ENCODE measurements at places on chromosomes 7 and 10.

DNA sequence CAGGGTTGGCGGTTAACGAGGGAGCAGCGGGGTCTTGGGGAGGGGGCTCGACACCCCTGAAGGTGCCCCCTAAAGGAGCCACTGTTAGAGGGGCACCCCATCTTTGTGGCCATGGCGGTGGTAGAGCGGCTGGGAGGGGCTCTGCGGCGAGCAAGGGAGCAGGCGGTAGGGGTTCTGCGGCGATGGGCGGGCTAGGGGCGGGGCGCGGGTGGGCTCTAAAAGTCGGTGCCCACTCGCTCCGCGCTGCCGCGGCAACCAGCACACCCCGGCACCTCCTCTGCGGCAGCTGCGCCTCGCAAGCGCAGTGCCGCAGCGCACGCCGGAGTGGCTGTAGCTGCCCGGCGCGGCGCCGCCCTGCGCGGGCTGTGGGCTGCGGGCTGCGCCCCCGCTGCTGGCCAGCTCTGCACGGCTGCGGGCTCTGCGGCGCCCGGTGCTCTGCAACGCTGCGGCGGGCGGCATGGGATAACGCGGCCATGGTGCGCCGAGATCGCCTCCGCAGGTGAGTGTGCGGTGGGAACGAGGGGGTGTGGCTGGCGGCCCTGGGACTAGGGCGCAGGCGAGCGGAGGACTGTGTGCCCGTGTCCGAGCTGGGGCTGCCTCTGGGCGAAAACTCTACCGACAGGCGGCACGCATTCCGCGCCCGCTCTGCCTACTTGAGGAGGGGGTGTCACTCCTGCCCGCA lies at the start of gene MEST:
Gene MEST, plus strand, starts transcription at position 245 of the 682 bp plus-strand sequence. Its CDS starts 229 bp downstream, at position 474.
- DNase-seq: no peak

- no peak for DNase-seq
Measured at GRCh38 chr10:20288060-20288459, 471.8 kb downstream of the PLXDC2 start.

DNA sequence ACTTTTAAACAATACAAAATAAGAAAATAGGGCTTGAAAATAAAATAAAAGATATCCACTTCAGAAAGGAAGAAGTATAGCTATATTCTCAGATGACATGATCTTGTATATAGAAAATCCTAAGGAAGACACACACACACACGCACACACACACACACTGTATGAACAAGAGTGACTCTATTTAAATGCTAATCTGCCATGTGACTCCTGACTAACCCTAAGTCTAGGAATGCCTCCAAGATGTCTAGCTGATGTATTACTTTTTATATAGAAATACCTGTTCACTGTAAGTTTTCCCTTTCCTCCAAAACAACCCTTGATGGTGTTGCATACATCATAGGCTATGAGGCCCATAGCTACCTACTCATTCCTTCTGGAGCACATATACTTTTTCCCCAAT lies 173.1 kb upstream of the LRRTM3 start:
- no peak for DNase-seq

- peak; percentile 45 for DNase-seq
Measured at GRCh38 chr10:6300106-6300783, 97.5 kb downstream of the PFKFB3 start.

- DNase-seq: no peak
Measured at GRCh38 chr10:110813743-110814472, 57.8 kb upstream of the PDCD4 start.

- DNase-seq: no peak
Measured at GRCh38 chr7:477626-478220, 41.9 kb downstream of the PDGFA start.

GRCh38 chr7:94426980-94427875 lies 32.5 kb downstream of the COL1A2 start:
- no peak for DNase-seq

GRCh38 chr7:19051767-19052375 lies 65.6 kb downstream of the TWIST1 start:
- DNase-seq: peak; percentile 24

GRCh38 chr7:41007351-41007751 lies 695.5 kb downstream of the INHBA start:
- DNase-seq: no peak

- no peak for DNase-seq
Measured at GRCh38 chr7:74489997-74490945, 36.6 kb downstream of the GTF2IRD1 start.

GRCh38 chr7:105277341-105277740 lies 111.4 kb downstream of the SRPK2 start:
- no peak for DNase-seq

- no peak for DNase-seq
Measured at GRCh38 chr10:29249018-29249417, 39.9 kb upstream of the LYZL1 start.

GRCh38 chr10:97823734-97824133 lies 25.9 kb upstream of the GOLGA7B start:
- DNase-seq: no peak

DNA sequence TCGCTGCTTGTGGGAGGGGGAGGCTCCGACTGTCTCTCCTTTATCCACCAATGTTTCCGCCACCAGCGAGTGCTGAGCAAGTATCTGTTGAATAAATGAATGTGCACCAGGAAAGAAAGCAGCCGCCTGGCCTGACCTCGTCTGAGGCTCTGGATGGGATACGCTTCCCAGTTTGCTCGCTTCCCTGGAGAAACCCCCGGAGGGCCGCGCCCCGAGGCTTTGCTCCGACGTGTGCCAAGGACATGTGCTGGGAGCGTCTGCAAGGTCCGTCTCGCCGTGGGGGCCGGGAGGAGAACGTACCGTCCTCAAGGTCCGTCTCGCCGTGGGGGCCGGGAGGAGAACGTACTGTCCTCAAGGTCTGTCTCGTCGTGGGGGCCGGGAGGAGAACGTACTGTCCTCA lies 536.4 kb downstream of the DNAJB6 start:
- DNase-seq: no peak

DNA sequence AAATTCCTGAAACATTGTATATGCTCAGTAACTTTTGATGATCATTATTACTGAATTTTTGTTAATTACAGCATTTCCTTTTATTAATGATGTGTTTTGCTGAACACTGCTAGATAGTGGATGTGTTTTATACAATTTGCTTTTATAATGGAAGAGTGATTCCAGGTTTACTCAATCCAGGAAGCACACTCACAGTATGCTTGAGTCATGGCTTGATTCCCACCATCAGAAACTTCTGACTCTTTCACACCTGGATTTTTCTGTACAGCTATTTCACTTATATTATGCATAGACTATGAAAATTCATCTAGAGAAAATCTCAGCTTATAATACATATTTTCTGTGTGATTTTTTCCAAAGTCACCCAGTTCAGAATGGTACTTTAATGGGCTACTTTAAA lies 1040.9 kb downstream of the GRM8 start:
- no peak for DNase-seq

DNA sequence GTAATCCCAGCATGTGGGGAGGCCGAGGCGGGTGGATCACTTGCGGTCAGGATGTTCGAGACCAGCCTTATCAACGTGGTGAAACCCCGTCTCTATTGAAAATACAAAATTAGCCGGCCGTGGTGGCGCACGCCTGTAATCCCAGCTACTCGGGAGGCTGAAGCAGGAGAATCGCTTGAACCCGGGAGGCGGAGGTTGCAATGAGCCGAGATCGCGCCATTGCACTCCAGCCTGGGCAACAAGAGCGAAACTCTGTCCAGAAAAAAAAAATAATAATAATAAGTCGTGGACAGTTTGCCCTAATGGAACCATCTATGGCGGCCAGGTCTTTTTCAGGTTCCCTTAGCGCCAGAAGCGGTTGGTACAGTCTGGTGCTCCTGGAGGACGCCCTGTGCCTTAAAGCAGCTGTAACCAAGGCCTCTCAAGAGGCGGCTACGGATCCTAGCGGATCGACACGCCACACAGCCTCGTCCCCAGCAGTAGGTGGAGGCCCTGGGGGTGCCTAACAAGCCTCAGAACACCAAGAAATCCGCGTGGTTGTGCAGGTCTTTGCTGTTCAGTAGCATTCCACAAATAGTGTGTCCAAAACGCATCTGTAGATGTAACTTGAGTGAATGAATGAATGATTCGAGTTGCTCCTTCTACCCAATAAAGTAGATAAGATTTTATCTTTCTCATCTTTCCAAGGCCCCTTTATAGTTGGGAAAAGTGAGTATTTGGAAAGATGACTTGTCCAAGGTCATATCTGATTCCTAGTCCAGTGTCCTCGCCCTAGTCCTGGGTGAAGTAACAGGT lies 982 bp downstream of the PGAM1 start:
- no peak for DNase-seq

DNA sequence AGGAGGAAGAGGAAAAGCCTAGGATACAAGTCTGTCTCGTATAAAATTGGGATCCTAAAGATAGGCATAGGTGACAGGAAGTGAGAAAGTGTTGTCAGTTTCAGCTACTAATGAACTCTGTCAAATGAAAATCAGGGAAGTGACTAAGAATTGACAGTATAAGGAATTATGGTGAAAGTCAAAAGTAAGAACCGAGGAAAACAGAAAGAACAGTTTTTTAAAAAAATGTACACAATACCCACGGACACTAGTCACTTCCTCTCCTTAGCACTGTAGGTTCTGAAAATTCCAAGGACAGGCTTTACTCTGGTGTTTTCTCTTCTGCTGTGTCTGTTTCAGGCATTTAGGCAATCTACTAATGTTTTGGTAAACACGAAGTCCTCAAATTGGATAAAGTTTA lies 42.3 kb downstream of the ATAD1 start:
- DNase-seq: no peak

DNA sequence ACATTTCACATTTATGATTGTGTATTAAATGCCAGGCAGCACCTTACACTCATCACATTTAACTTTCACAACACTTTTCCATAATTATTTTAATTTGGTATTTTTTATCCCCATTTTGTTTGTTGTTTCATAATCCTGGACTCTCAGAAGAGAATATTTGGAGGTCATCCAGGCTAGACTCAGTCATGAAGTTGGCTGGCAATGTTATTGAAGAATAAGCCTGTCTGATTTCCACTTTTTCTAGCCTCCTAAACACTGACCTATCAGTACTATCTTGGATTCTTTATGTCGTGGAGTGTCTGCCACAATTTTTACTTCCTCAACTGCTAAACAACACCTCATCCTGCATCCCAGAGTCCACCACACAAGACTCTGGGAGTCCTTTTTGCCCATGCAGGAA lies 372.3 kb upstream of the NRP1 start:
- no peak for DNase-seq

GRCh38 chr7:108012499-108013430 lies 9.8 kb upstream of the LAMB1 start:
- DNase-seq: no peak

- no peak for DNase-seq
Measured at GRCh38 chr10:30894221-30894620, 137.4 kb downstream of the ZNF438 start.

DNA sequence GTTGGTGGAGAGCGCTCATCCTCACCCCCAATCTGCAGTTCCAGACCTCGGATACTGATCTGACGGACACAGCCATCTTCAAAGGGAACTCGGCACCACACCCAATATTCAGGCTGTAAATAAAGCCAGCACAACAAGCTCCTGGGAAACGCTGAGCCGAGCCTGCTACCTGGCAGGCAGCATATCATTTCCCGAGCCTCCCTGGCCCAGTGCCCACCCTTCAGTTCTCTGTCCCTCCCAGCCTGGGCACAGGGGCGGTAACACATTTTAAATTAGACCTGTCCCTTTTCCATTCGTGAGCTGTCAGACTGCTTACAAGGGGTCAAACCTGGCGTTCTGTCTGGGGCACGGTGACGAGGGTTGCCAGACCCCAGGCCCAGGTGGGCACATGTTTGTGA lies 250.5 kb downstream of the ARHGAP12 start:
- no peak for DNase-seq

DNA sequence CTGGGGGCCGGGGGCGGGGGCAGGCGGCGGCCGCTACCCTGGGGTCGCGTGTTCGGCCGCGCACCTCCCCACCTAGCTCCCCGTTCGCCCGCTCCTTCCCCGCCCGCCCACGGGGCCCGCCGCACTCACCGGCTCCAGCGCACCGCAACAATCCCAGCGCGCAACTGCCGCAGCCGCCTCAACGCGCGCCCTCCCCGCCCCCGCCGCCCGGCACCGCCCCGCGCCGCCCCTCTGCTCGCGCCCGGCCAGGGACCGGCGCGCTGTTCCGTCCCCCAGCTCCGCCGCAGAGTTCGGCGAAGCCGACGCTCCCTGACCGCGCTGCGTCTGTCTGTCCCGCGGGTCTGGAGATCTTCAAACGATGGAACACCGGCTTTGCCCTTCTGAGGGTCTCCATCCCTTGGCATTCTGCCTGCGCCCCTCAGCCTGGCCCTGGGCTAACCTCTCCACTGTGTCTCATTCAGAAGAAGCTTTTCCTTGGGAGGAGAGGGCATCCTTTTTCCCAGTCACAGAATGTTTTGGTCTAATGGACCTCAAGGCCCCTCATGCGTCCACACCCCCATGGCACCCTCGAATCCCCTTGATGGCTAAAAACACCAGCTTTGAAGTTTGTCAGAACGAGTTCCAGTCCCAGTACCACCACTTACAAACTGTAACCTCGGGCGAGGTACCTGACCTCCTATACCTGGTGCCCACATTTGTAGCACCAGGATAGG lies at the start of gene NT5C2:
Gene NT5C2, minus strand, starts transcription at position 166 of the 713 bp plus-strand sequence. CDS start 18,314 bp downstream, outside the sequence.
- peak; percentile 82 for DNase-seq

GRCh38 chr7:137882806-137883205 lies 36.0 kb upstream of the DGKI start:
- DNase-seq: no peak

DNA sequence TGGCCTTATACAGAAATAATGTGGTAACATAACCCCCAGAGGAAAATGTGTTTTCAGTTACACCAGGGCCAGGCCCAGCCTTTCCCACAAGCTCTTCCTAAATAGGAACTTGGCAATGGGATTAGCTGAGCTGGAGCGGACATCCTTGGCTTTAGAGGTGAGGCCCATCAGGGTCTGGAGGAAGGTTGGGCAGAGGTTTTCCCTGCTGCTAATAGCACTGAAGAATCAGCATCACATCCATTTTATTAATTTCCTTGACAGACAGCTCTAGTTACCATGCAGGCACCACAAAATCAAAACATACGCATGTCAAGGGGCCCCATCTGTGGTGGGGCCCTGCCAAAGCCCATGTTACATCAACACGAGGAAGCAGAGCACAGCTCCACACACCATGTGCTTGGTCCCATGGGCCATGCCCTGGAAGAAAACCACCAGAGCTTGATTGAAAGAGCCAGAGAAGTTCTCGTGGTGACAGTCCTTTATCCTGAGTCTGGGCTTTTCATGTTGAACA lies 566.6 kb downstream of the KCNMA1 start:
- no peak for DNase-seq

- DNase-seq: no peak
Measured at GRCh38 chr7:33334349-33334748, 205.0 kb downstream of the BBS9 start.

Data from CD4-positive, alpha-beta T cell treated with Interleukin-12 subunit alpha and Interleukin-12 subunit beta, for 1 hour (primary cell).